ENCODE measurements at places on chromosomes 4 and X. TPM values are rescaled to one million over a fixed set of nuclear protein-coding genes. Genes with fewer than 3 reads are reported as not detected.

CT45A1 gene
- total RNA-seq: not detected

HERC6 gene
- total RNA-seq: 4.8 TPM

DOK7 gene
- total RNA-seq: 2.5 TPM

FAM241A gene
- total RNA-seq: 2.8 TPM
